ENCODE measurements at places on chromosomes 6 and 20. TPM values are rescaled to one million over a fixed set of nuclear protein-coding genes. Genes with fewer than 3 reads are reported as not detected.

ZFP57 gene
- not detected for total RNA-seq

OR2J3 gene
- not detected for total RNA-seq

GRIK2 gene
- total RNA-seq: 0.15 TPM

ME1 gene
- total RNA-seq: 19.0 TPM

BHLHE23 gene
- total RNA-seq: not detected

PHF10 gene
- 7.9 TPM for total RNA-seq

SPDEF gene
- not detected for total RNA-seq
